ENCODE measurements at places on chromosomes 5 and 9.

GRCh38 chr5:144971108-144971850, 800.6 kb downstream of the KCTD16 start:
- no peak for DNase-seq

GRCh38 chr5:157734436-157734835, 3.2 kb downstream of the THG1L start:
- DNase-seq: no peak

- DNase-seq: no peak
Measured at GRCh38 chr9:5917888-5918287, 27.2 kb downstream of the MLANA start.

DNA sequence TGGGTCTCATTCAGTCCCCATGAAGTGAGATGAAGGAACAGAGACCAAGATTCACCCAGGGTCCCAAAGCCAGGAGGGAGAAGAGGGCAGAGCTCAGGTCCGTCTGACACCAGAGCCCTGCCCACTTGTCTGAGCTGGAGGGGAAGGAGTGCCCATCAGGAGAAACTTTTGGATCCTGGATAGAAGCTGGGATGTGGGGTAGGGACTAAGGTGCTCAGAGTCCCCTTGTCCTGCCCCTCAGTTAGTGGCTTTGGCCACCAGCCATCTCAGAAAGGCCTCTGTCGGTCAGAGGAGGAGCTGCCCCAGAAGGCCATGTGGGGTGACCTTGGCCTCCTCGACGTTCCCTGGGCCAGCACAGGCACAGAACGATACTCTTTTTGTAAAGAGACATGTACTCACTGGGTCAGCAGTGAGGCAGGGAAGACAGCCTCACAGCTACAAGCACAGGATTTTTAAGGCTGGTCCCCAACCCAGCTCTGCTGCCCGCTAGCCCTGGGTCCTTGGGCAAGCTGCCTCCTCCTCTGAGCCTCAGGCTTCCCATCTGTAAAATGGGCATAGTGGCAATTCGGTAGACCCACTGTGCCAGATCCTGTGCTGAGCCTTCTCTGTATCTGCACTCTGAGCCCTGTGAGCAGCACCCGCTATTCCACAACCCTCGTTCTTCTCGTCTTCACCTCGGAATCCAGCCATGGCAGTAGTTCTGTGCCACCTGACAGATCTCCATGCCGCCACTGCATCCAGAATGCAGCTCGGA, 49.4 kb downstream of the C9orf50 start:
- no peak for DNase-seq

DNA sequence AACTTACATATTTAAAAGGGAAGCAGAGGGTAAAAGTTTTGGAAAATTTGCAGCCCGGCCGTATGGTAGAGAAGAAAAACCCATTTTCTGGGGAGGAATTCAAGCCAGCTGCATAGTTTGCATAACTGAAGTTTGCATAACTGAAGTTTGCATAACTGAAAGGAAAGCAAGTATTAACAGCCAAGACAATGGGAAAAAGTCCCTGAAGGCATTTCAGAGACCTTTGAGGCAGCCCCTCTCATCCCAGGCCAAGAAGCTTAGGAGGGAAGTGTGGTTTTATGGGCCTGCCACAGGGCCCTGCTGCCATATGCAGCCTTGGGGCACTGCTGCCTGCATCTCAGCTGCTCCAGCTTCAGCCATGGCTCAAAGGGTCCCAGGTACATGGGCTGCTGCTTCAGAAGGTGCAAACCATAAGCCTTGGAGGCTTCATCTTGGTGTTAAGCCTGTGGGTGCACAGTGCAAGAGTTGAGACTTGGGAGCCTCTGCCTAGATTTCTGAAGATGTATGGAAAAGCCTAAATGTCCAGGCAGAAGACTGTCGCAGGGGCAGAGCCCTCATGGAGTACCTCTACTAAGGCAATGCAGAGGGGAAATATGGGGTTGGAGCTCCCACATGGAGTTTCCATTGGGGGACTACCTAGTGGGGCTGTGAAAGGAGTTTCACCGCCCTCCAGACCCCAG, 36.9 kb upstream of the CXCL14 start:
- peak; percentile 63 for DNase-seq

DNA sequence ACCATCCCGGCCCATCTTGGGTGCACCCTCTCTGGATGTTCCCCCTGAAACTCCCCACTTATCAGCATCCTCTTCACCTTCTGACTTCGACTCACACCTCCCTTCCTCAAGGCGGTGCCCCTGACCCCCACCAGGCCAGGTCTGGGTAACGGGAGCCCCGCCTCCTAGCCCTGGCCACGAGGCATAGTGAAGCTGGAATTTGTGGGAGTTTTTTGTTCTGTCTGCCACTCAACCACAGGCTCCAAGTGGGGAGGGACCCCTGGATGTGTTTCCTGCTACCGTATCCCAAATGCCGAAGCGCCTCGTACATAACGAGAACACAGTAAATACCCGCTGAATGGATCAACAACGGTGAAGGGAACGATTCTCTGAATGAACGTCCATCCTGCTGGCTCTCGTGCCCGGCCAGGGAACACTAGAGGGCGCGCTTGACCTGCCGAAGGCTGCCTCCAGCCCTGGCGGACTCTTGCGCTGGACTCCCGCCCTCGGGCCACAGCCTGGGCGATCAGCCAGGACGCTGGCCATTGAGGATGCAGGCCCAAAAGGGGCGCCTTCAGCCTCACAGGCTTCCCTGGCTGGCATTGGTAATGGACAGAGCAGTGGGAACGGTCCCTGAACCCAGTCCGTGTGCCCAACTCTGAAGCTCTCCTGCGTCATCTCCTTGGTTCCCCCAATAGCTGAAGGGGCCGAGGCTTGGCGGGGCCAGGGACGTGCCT, 47.3 kb upstream of the PHYKPL start:
- peak; percentile 25 for DNase-seq

GRCh38 chr5:9421884-9422283, 124.0 kb downstream of the SEMA5A start:
- DNase-seq: no peak

DNA sequence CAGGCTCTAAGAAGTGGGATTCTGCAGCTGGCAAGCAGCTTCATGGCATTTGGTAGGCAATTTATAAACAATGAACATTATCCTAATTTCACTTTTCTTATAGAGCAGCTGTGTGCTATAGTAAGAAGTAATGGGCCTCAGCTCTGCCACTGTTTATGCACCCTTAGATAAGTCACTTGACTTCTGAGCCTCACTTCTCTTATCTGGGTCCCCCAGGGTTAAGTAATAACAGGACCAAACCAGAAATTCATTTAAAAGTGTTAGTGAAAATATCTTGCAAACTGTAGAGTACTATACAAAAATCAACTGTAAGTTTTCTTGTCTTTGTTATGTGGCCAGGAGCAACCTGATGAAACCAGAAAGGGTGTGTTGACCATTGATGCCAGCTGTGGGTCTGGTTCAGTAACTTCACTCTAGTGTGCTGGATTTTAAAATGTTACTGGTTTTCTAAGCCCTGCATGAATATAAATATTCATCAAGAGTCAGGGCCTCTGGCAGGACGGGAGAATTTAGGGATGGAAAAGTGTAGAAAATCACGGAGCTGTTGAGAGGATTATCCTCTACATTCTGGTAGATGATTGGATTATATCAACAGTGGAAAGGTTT, 24.2 kb downstream of the TNFAIP8 start:
- no peak for DNase-seq

DNA sequence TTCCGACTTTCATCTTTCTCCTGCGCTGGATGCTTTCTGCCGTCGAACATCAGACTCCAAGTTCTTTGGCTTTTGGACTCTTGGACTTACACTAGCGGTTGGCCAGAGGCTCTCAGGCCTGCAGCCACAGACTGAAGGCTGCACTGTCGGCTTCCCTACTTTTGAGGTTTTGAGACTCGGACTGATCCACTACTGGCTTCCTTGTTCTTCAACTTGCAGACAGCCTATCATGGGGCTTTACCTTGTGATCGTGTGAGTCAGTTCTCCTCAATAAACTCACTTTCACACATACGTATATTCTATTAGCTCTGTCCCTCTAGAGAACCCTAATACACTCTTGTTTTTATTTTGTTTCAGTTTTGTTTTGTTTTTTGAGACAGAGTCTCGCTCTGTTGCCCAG, 10.3 kb downstream of the FKBP15 start:
- DNase-seq: no peak

DNA sequence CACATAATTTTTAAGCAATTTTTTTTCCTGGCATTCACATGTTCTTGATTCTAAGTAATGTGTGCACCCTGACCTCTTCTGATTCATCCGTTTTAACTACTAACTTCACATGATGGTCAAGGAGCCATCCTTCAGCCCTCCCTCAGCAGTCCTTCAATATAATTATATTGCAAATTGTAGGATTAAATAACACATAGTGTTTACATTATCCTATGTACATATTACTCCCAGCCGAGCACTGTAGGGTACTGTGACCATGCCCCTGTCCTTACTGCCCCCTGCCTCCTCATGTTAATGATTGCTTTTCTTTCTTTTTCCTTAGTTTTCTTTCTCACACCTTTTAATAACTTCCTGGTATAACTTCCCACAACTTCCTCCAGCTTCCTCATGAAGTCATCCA, 96.3 kb upstream of the FANCC start:
- no peak for DNase-seq

GRCh38 chr5:153489611-153490010, 859 bp upstream of the GRIA1 start:
- DNase-seq: no peak
